ENCODE measurements at places on chromosomes 7 and 10.

DNA sequence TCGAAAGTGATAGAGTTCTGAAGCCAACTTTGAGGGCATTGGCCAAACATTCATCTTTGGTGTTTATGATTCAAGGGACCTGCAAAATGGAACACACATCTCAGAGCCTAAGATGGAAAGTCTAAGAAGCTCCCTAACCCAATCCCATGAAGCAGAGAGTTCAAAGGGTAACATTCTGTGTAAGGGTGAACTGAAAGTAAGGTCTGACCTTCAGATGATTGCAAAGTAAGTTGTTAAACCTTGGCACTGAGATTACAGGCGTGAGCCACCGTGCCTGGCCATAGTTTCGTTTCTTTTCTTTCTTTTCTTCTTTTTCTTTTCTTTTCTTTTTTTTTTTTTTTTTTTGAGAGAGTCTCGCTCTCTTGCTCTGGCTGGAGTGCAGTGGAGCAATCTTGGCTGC, 2.2 kb downstream of the ZNF212 start:
- no peak for DNase-seq

DNA sequence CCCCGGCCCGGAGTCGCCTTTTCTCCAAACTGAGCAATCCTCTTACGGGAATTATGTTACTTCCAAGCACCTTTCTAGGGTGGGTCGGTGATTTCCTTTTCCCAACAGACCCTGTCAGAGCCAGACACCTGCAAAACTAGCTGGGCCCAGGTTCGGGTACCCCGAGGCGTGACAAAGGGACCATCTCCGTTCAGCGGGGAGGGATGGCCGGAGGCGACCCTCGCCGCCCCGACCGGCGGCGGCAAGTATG, 445 bp downstream of the PPA1 start:
- no peak for DNase-seq

DNA sequence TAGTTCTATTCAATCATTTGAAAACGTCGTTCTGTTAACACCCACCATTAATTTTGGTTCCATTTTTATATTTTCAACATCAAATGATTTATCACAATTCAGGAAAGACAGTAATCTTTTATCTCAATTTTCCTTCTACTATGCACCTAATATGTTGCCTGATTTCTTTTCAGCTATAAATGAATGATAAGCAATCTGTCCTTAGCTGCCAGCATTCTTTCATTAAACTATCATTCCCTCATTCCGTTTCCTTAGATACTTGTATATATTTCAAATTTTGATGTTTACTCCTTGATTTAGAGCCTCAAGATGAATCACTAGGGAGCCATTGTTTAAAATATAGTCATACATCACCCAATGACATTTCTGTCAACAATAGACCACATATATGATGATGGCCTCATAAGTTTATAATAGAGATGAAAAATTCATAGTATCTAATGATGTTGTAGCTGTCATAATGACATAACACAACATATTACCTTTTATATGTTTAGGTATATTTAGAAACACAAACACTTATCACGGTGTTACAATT, 661.7 kb downstream of the IPMK start:
- DNase-seq, result no peak

- DNase-seq, result no peak
Measured at GRCh38 chr7:137694405-137694804, 152.4 kb downstream of the DGKI start.

DNA sequence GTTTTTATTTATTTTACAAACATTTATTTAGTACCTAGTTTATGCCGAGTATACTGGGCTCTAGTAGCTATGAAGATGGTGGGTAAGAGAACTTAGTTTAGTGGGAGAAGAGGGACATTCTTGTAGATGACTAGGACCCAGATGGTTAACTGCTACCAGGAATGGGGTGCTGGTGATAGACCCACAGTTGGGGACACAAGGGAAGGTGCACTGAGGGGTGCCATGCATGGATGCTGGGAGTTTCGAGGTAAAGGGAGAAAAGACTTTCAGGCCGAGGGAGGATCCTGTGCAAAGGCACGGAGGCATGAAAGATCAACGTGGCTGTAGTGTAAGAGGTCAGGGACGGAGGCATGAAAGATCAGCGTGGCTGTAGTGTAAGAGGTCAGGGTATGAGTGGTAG, 204.2 kb upstream of the HABP2 start:
- DNase-seq, result no peak

DNA sequence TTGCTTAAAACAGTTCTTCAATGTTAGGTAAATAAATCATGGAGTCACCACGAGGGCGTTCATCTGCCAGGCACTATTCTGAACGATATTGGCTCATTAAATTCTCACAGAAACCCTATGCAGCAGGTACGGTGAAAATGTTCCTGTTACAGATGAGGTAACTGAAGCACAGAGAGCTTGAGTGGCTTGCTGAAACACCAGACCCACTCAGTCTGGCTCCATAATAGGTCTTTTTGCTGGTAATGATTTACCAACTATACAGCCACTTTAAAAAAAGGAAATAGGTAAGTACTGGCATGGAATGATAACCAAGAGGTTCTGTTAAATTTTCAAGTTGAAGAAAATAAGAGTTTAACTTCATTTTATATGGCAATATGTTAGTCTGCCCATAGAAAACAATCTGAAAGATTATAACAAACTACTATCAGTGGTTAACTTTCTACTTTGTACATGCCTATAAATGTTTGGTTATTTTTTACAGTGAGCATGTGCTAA, 1.3 kb upstream of the TM9SF3 start:
- no peak for DNase-seq

GRCh38 chr7:139094596-139094995, 14.9 kb downstream of the ZC3HAV1 start:
- no peak for DNase-seq

DNA sequence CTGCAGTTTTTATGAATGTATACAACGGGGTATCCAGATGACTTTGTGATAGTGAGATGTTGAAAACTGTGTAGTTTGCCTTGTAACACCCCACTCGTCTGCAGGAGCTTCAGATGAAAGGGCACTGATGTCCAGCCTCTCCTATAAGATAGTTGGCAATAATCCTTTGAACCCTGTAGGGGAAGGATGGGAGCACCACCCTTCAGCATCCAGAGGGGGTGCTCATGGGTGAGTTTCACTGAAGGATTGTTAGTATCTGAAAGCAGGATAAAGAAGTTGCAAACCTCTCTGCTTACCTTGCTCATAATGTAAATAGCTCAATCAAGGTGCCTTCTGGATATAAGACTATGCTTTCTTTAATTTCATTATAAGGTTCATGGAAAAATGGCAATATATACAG, 201.5 kb downstream of the TMEM178B start:
- no peak for DNase-seq

DNA sequence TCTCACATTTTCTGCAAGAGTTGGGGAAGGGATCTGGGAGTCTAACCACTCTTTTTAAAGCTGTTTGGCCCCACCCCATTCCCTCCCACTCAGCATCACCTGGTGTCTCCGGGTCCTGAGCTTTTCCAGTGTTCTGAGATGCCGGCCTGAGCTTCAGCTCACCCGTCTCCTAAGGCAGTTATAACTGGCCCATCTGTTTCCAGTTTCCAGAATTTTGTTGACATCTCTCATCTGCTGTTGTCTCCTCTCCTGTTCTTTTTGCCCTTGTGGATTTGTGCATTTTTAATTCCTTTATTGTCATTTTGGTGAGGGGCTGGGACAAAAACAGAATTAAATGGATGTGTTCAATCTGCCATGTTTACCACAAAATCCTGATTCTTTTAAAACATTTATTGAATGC, 160.6 kb downstream of the C10orf105 start:
- DNase-seq, result no peak

GRCh38 chr7:144854839-144855424, 19.1 kb upstream of the TPK1 start:
- no peak for DNase-seq

DNA sequence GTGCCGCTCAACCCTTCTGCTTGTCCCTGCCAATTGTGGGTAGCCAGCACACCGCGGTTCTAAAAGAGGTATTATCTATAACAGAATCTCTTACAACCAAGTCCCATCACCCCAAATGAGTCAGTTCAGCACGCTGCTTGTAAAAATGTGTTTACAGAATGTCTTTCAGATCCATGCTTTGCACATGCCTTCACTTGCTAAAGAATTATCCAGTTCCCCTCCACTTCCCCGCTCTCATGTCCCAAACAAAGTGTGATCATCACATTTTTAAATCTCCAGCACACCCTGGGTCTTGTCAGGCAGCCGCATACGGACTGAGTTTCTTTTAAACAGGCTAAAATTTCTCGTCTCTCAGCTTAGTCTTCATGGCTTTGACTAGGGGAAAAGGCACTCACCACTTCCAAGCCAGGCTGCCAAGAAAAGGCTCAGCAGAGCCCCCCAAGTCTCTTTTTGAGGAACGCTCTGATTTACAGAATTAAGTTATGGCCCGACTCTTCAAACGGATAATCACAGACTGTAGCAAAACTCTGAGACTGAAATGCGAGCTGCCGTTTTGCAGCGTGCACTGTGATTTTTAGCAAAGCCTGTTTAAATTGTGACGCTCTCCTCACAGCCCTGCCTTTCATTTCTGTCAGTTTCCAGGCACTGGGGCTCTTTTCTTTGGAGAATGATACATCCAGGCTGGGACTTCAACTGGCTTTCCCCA, 29.8 kb upstream of the FGFR2 start:
- DNase-seq, result no peak

DNA sequence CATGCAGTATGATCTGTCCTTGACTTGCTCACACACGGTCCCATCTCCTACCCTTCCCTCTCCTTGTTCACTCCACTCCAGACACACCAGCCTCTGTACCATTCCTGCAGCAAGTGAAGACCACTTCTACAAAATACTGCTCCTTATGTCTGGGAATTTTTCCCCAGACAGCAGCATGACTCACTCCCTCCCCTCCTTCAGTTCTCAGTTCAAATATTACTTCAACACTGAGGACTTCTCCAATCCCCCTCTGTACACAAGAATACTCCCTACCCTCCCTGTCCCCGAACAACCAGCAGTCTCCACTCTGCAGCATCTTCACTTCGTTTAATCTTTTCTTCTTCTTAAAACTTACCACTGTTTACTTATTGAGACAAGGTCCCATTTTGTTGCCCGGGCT, 474.0 kb downstream of the GPAM start:
- DNase-seq, result no peak

DNA sequence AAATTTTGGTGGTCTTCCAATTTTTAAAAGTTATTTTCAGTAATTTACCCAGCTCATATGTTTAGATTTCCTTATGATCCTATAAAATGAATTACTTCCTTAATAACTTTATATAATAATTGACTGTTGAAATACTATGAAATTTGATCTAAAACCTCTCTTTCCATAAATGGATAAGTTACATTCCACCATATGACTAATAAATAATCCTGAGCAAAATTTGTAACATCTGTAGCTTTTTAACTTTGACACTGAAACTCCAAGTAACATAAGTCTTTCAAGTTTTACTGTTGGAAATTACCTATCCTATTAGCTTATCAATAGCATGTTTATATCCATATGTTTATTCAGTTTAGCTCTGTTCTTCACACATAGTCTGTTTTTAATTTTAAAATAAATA, 85.3 kb downstream of the HECTD2 start:
- no peak for DNase-seq

DNA sequence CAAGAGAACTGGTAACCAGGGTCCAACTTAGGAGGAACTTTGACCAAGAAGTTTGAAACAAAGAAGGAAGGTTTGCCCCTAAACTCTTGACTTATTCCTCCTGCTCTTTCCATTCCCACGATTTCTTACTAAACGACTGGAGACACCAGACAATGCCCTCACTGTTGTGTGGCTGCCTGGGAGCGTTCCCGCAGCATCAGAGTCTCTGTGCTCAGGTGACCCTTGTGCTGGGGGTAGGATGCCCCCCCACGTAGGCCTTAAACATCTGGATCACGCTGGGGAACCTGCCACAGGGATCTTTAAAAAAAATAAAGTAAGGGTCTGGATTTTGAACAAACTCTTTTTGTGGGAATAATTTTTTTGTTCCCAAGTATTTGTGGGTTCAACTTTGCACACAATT, 30.1 kb upstream of the CTBP2 start:
- DNase-seq, result no peak

- DNase-seq, result no peak
Measured at GRCh38 chr10:78066012-78066411, 32.3 kb downstream of the RPS24 start.

DNA sequence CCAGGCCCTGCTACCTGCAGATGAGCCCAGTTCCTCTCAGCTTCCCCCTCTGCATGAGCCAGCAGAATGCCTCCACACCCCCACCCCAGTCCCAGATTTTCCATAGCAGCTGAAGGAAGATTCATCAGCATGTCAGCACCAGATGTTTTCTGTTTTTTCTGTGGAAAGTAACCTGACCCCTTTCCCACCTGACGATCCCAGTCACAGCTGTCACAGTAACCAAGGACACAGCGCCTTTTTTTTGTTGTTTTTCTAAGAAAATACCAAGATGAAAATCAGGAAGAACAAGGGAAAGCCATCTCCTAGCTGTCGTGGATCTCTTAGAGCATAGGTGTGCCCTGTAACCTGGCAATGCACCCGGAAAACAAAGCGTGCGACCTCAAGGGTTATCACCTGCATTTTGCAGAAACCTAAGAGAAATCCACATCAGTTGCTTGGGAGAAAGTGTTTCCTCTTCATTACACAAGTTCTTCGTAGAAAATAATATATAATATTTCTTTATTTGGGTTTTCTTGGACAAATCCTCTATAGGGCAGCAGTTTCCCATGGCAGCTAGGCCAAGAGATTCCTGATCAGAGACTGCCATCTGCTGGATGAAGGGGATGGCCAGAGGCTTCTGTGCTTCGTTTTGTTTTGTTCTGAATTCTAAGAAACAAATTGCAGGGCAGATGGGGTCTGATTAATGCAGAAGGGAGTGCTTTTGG, 401.9 kb downstream of the TNS3 start:
- peak; percentile 19 for DNase-seq

- no peak for DNase-seq
Measured at GRCh38 chr7:24637706-24638105, 64.5 kb downstream of the PALS2 start.

- DNase-seq, result no peak
Measured at GRCh38 chr7:13829231-13829630, 160.2 kb downstream of the ETV1 start.

- DNase-seq, result peak; percentile 20
Measured at GRCh38 chr7:71239586-71240268, 107.8 kb downstream of the GALNT17 start.

Data from posterior cingulate gyrus (tissue), 11 donors.